D721Med (cell line): ENCODE measurements at places on chromosomes 6 and 20.

GRCh38 chr6:53648184-53648943, 17.2 kb downstream of the KLHL31 start:
- DNase-seq = no peak

DNA sequence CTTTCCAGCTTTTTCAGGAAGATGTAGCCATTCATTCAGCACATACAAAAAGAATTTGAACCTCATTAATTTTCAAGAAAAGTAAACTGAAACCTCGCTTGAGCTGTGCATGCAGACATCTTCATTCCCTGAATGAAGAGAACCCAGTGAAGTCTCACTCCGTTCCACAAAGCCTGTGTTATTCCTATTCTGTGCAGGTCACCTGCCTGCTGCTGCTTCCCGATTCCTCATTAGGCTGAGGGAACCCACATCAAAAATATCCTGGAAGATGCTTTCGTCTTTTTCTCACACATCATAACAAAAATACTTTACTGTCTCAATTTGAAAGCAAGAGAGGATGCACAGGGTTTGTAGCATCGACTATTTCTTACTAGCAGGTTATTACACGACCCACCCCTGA, 40.1 kb downstream of the TRMT6 start:
- DNase-seq = no peak

DNA sequence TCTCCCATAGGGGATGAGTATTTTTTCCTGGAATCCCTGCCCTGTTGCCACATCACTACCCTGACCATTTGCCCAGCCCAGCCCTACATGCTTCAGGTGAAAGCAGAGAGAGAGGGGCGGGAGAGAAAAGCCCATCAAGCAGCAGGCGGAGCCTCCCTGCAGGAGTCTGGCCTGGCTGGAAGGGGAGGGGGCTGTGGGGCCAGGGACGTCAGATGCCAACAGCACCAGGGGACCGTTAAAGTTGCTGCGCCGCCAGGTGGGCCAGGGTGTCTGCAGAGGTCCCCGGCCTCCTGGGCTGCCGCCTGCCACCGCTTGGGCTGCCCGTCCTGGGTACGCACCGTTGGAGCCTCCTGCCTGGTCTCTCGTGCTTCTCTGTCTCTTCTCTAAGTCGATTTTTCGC, 757 bp upstream of the R3HDML start:
- no peak for DNase-seq

GRCh38 chr6:35016502-35017321, 124.4 kb downstream of the TCP11 start:
- DNase-seq = no peak
